ENCODE measurements at places on chromosomes 3 and 15.

DNA sequence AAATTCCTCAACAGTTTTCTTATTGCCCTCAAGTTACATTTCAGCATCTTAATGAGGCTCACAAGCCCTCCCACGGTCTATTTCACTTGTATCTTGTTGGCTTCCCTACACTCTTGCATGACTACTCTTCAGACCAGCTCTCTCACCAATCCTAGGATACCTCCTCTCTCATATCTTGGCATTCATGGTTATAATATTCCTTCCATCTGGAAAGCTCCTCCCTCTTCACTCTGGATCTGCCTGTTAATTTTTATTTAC, 8.5 kb upstream of the CCDC80 start:
- no peak for DNase-seq

DNA sequence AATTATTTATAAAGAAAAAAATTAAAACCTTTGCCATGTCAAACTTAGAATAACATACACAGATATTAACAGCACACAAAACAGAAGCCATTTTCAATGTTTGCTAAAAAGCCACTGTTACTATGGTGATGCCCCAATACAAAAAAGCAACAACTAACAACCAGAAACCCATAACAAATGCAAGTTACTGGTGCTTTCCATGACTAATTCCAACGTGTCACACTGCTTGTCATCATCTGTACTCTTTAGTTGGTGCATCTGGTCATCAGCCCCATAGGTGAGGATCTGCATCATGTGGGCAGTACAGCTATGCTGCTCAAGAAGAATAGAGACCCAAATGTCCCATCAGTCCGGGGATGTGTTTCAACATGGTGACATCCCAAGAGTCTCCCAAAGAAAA, 52.8 kb downstream of the ATP8B4 start:
- DNase-seq, result no peak

GRCh38 chr15:89034305-89034704, 54.0 kb upstream of the ABHD2 start:
- DNase-seq, result no peak

DNA sequence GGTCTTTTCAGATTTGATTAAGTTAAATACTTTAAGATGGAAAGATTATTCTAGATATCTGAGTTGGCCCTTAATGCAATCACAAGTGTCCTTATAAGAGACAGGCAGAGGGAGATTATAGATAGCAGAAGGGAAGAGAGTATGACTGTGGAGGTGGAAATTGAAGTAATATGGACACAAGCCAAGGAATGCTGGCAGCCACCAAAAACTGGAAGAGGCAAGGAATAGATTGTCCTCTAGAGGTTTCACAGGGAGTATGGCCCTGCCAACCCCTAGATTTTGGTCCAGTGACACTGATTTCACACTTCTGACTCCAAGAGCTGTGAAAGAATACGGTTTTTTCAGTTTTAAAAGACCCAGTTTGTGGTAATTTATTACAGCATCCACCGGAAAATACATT, 1498.7 kb upstream of the CADM2 start:
- DNase-seq, result no peak

Measured in NCI-H2227 treated with DMSO at 0.1 percent for 48 hours (cell line).